NCI-H2029 treated with DMSO at 0.1 percent for 48 hours (cell line): ENCODE measurements at places on chromosomes 2 and 18.

DNA sequence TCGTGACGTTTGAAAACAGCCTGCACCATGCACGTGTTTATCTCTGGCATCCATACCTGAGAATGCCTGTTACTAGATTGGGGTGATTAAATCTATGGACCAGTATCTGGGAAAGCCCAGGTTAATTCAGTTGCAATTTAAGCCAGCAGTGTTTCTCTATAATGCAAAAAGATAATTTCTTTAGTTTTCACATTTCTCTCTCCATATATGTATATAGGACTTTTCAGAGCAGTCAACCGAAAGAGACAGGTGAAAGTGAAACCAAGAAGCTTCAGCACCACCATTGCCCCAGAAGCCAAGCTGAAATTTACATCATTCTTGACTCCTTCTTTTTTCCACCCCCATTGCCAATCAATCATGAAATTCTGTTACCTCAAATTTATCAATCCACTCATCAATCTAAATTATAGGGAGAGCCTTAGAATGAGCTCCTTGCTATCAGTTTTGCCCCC is 2.7 kb upstream of the LRP2 start:
- no peak for DNase-seq

DNA sequence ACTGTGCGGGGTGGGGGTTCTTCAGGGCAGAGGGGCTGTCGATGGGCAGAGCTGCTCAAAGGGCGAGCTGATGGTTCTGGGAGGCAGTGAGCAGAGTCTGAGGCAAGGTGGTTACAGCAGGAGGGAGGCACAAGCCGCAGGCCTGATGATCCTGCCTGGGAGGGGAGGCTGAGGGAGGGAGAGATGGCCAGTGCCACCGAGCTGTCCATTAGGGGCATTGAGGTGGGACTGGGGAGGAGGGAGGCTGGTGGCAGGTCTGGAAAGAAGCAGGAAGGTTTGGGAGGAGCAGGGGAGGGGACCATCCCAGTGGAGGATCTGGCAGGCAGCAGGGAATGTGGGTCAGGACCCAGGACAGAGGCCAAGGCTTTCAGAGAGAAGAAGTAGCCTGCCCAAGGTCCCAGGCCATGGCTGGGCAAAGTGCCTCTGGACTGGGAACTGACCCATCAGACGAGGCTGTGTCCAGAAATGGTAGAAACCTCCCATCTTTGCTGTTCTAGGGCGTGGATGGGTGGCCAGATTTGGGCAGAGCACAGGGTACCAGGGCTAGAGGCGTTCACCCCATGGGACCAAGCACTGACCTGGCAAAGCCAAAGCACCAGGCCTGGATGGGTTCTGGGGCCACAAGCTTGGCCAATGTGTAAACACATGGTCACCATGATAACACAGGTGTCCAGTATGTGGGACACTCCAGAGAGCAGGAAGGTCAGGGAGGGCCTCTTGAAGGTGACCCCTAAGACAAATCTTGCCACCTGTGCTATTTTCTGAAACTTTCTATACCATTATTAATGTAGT is 55.5 kb downstream of the INHBB start:
- DNase-seq: no peak

DNA sequence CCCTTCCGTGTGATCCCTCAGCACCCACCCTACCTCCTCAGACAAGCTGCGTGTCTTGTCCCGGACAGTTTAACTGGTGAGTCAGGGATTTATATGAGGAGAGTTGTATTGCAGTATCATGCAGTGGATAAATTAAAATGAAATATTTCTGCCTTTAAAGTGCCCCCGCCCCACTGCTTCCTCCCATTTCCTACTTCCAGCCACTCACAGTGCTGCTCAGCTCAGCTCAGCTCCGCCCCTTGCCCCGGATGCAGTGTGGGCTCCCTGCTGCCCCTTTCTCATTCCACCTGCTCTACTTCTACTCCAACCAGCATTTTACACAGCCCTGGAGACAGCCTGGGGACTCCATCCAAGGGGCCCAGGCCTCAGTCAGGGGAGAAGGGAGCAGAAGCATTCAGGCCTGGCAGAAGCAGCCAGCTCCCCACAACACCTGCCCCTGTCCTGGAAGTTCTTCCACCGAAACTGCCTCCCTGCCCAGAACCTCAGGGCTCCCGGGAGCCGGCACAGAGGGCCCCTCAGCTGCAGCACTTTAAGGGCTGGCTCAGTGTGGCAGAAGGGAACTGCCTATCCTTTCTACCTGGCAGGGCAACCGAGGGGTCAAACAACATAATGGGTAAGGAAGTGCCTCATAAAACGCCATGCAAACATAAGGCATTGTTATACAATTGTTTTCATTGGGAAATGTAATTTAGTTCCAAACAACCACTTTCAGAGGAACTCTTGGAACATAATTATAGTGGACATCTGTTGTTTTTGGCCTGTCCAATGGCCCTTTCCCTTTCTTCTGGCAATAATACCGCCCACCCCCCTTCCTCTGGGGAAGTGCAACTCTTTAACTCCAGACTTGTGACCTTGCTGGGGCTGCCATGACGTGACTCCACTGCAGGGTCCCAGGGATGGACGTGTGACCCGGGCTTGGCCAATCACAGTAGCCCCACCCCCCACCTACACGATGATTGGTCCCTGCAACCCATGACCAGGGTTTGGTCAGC is 102.3 kb downstream of the LIPG start:
- no peak for DNase-seq

DNA sequence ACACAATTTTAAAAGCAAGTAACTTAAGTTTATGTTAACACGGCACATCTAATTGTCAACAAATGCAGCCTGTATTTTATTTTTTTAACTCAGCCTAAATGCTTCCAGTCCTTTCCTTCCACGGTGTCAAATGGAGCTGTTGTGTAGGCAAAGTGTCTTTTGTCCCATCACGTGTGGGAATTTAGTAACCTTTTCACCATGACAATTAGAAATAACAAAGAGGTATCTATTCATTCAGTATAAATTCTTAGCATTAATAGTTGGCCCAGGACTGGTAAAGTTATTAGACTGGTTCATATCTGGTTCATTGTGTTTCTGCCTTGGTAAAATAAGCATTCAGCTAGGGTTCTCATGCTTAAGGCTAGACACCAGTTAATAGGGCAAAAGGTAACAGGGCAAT is 47.9 kb downstream of the FRZB start:
- no peak for DNase-seq

GRCh38 chr2:178380763-178381162 is 70.2 kb downstream of the PRKRA start:
- DNase-seq: no peak

GRCh38 chr18:49758263-49758610 is 55.1 kb downstream of the ACAA2 start:
- DNase-seq: no peak

DNA sequence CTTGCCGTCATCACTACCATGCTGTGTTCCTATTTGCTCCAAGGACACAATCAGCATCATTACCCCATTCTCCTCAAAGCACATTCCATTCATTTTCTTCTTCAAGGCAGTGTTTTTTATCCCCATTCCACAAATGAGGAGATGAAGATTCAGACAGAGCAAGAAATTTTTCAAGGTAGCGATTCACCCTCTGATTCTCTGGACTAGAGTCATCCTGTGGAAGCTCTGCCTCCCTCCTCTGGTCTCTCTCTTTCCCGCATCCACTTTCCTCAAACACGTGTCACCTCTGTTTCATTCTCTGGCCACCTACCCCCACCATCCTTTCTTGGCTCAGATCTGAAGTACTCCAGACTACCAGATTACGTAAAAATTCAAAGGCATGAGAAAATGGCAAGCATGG is 297.9 kb downstream of the SOX11 start:
- DNase-seq: no peak

GRCh38 chr2:66582987-66583880 is 148.3 kb downstream of the MEIS1 start:
- DNase-seq: no peak

GRCh38 chr2:96150007-96150640 is 4.9 kb upstream of the DUSP2 start:
- no peak for DNase-seq

DNA sequence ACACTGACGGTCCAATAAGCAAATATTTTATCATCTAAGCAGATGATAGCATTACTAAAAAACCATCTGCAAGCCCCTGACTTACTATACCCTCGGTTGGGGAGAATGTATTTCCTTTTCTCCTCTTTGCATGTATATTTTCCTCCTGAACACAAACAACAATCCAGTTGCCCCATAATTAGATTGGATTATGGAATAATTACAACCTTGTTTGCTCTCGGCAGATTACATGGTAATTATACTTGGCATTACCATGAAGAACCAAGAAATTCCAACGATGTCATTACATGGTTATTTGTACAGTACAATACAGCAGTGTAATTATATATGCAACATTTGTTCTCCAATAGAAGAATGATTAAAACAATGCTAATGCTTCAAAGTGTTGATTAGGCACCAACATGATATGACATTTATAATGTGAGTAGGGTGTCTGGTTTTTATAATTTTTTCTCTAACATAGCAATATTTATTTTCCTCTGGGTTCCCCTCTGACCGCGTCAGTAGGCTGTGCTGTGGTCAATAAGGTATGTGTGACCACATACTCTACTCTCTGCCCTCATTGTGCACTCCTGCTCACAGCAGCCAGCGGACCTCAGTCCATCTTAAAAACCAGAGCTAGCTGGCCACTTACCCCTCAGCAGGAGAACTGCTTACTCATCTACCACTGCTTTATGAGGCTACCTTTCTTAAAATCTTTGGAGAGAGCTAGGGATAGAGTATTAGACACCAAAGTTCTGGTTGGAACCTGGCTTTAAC is 176.1 kb downstream of the INSIG2 start:
- no peak for DNase-seq
